Calu3 (cell line): ENCODE measurements at places on chromosomes 5 and 9. TPM values are rescaled to one million over a fixed set of nuclear protein-coding genes. Genes with fewer than 3 reads are reported as not detected.

The OMD gene
- 0.14 TPM in 1 of 2 replicates, not detected in the other for total RNA-seq

The PFN3 gene
- total RNA-seq = not detected in 2 replicates

The NRARP gene
- 32.6 and 32.9 TPM in 2 replicates for total RNA-seq

- no peak for DNase-seq
These were observed 106.3 kb downstream of the ROR2 start for GRCh38 chr9:91843623-91844148.

GRCh38 chr5:67515020-67515689, 318.6 kb upstream of the CD180 start:
- no peak for DNase-seq

DNA sequence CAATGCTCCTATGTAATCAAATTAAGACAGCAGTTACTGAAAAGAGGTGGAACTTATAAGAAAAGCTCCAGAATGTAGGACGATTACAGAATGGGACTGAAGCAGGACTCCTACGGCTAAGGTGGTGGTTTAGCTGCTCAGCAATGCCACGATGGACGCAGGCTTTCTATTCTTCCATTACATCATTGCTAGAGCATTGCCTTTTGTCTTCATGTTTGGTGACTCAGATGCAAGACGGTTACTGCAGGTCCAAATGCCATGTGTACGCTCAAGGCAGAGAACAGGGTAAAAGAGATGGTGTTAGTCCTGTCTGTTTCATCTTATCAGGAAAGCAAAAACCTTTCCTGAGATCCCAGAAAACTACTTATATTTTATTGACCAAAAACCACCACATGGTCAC, 255.1 kb downstream of the ZSWIM6 start:
- no peak for DNase-seq

- no peak for DNase-seq
These were observed 49.2 kb downstream of the TIMD4 start for GRCh38 chr5:156913719-156914370.
